ENCODE measurements at places on chromosomes 3 and 15.

DNA sequence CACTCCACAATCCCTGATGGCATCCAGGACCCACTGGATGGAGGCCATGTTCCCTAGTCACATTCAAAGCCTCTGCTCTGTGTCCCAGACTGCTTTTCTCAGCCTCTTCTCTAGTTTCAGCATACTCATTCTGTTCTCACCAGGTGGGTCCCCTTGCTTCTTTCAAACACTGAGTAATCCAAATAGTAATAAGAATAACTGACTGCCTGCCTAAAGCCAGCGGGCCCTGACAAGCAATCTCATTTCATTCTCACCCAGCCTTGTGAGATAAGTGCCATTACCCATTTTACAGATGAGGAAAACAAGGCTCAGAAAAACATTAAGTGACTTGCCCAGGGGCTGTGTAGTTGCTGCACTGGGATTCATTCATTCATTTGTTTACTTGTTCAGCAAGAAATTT is 25.4 kb downstream of the MAPKAPK3 start:
- DNase-seq, result no peak

DNA sequence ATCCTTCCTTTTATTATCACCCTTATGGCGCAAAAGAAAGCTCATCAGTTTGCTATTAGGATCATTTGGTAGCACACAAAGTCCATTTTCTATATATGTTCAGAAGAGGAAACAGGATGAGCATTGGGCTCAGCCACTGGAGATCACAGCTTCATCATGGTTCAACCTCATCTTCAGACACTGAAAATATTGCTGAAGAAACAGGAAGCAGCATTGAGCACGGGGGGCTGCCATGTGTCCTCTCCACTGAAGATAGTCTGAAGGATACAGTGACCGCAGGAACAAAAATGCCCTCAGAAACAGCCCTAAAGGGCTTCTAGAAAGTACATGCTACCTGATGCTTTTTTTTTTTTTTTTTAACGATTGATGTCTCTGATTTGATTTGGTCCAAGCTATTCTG is 835.3 kb upstream of the CFAP20DC start:
- no peak for DNase-seq

GRCh38 chr3:46965151-46965550 is 11.4 kb downstream of the CCDC12 start:
- no peak for DNase-seq

- DNase-seq, result no peak
Observed at GRCh38 chr15:75523011-75523410, 56.1 kb downstream of the PTPN9 start.

GRCh38 chr3:71122641-71123040 is 460.9 kb downstream of the FOXP1 start:
- DNase-seq, result no peak
